ENCODE measurements at places on chromosomes 3 and 15.

DNA sequence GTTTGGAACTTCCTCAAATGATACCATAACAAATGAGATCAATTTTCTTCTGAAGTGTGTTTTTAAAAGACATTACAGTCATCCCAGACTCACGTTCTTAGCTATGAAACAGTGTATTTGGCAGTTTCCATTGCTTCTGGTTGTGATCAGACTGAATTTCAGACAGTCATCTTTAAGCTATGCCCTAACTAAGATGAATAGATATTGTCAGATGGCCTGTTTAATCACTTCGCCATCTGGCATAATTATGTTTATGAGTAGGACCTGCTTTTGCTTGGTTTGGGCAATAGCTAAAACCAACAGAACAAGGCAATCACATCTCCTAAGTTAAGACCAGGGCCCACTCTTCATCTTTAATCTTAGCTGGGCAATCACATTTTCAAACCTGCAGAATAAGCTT lies 313.1 kb downstream of the SV2B start:
- DNase-seq, result no peak

GRCh38 chr15:66628976-66629723 lies 63.4 kb upstream of the LCTL start:
- no peak for DNase-seq

GRCh38 chr3:40511031-40511718 lies 5.3 kb downstream of the ZNF620 start:
- DNase-seq, result no peak

- DNase-seq, result peak; percentile 10
Measured at GRCh38 chr3:98596541-98597500, 3.4 kb upstream of the CPOX start.

DNA sequence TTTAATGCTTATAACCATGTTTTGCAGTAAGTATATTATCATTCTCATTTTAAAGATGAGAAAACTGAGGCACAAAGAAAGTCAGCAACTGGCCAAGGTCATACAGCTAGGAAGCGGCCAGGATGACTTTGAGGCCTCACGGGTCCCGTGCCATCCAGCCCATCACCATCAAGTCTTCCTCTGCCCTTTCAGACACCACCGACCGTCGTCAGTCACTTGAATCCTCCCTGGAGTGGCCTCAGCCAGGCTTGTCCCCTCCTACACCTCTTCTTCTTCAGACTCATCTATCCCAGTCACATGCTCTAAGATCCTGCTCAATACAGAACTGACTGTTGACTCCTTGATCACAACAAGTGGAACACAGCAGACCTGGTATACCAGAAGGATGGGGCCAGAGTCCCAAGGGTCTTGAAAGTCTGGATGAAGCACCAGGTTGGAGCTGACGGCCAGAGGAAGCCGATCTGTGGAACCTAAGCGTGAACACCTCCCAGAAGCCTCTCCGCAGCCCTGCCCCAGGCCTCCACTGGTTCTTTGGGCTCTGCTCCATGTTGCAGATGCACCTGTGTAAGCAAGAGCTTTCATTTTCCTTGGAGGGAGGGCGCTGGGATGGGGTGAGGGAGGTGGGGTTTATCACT lies 22.1 kb downstream of the ITGA11 start:
- DNase-seq, result no peak

- no peak for DNase-seq
Measured at GRCh38 chr3:189632242-189632641, 1.1 kb downstream of the TP63 start.

DNA sequence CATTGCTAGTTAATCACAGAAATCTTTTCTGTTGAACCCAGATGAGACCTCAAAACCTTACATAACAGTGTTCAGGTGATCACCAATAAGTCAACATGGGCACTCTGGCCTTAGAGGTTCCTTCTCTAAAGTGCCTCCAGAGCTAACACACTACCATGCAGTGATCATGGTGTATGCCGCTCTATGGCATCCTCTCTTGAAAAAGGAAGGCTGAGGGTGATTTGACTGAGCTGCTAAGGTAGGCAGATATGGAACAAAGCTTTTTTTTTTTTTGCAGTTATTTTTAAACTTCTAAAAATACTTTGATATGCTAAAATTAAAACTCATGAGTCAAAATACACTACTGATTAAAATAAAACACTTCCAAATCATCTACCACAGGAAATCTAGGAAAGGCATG lies 46.0 kb downstream of the IGF2BP2 start:
- no peak for DNase-seq

DNA sequence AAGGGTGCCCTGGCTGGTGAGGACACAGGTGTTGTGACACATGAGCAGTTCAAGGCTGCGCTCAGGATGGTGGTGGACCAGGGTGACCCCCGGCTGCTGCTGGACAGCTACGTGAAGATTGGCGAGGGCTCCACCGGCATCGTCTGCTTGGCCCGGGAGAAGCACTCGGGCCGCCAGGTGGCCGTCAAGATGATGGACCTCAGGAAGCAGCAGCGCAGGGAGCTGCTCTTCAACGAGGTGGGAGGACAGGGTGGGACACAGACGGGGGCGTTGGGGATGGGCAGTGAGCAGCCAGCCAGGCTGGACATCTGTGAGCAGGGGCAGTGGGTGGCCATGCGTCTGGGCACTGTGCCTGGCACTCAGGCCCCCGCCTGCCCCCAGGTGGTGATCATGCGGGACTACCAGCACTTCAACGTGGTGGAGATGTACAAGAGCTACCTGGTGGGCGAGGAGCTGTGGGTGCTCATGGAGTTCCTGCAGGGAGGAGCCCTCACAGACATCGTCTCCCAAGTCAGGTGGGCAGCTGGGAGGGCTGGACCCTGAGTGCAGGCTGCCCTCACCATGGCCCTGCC lies 10.3 kb downstream of the ANKRD63 start:
- DNase-seq, result no peak

DNA sequence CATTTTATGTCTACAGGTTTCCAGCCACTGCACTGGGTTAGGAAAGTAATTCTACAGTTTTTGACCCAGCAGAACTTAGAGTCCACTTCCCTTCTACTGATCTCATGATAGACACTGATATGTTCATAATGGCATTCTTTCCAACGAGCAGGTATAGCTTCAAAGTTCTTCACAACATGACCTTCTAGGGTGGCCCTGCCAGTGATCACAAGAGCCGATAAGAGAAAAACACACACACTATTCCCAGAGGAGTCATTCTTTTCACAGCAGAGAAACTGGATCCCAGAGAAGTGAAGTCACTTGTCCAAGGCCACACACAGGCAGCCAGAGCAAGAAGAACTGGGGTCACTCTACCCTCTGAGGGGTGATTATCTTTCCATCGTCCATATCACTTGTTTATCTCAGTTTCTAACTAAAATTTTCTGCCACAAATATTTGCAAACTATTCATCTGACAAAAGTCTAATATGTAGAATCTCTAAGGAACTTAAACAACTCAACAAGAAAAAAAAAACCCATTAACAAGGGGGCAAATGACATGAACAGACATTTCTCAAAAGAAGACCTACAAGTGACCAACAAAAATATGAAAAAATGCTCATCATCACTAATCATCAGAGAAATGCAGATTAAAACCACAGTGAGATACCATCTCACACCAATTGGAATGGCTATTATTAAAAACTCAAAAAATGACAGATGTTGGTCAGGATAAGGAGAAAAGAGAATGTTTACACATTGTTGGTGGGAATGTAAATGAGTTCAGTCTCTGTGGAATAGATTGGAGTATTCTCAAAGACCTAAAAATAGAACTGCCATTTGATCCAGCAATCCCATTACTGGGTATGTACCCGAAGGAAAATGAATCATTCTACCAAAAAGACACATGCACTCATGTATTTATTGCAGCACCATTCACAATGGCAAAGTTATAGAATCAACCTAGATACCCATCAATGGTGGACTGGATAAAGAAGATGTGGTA lies 31.5 kb downstream of the SPTSSB start:
- no peak for DNase-seq

DNA sequence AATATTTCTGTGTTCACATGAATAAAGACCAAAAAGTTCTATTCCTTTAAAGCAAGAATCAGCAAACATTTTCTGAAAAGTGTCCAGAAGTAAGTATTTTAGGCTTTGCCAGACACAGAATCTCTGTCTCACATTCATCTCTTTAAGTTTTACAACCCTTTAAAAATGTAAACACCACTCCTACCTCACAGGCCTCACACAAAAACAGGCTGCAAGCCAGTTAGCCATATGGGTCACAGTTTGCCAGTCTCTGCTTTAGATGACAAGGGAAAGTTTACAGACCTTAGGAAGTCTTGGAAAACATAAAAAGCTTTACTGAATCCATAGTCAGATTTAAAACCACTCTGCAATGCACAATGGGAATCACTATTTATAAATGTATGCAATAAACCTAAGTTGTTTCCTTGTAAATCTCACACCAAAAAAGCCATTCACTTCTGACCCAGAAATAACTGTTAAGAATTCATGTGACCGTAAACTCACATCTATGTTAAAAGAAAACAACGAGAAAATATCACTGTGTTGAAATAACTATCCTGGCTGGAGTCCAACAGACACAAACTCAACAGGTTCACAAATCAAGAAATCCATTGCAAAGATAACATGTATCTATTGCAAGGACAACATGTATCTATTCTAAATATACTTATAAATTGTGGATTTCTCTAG lies 308.2 kb downstream of the ULK4 start:
- DNase-seq, result no peak

GRCh38 chr3:14561051-14561960 lies 21.2 kb upstream of the GRIP2 start:
- DNase-seq, result no peak

DNA sequence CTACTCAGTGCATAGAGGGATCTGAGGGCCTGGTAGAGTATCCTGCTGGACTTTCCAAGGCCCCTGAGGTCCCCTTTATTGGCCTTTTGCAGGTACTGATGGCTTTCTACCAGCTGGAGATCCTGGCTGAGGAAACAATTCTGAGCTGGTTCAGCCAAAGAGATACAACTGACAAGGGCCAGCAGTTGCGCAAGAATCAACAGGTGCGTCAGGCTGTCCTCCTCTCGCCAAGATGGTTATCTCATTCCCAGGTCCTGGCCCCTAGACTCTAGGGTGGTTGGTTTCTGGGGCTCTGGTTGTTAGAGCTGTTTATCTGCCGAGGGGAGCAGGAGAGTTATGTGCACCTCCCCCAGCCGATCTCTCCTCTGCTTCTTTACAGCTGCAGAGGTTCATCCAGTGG lies 9.3 kb downstream of the EIF2B5 start:
- no peak for DNase-seq

GRCh38 chr3:114095796-114096195 lies 39.3 kb downstream of the QTRT2 start:
- no peak for DNase-seq

- DNase-seq, result no peak
Measured at GRCh38 chr3:110378481-110378880, 693.1 kb upstream of the NECTIN3 start.

- no peak for DNase-seq
Measured at GRCh38 chr15:69757186-69757585, 304.6 kb downstream of the RPLP1 start.

DNA sequence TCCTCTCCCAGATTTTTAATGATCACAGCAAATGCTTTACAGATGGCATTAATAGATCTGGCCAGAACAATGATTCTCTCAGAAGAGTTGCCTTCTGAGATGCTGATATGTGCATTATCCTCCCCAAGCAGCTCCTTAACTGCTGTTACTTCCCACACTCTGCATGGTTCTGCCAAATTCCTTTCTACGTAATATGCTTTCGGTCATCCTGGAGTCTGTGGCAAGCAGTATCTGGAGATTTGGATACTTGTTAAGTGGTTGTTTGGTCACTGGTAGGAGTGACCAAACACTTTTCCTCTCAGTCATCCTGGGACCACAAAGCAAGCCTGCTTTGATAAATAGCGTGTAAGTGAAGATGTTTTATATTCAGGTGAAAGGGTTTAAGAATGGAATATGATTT lies 71.1 kb upstream of the CCNL1 start:
- DNase-seq, result no peak

DNA sequence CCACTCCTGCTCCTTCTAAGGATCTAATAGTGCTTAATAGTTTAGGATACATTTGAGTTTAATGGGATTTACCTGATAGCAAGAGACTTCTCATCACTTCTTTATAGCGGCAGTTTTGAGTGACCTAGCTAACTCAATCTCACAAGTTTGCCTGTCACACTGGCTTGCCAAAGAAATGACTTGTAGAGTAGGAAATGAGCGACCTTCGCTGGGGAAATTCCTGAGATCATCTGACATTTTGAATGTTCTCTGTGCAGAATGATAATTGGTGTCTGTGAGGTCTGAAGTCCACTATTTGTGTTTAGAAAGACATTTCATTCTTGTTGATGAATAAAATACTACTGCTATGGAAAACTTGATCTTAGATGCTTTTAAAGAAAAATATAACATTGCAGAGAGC lies 30.3 kb downstream of the SUCLG2 start:
- no peak for DNase-seq

DNA sequence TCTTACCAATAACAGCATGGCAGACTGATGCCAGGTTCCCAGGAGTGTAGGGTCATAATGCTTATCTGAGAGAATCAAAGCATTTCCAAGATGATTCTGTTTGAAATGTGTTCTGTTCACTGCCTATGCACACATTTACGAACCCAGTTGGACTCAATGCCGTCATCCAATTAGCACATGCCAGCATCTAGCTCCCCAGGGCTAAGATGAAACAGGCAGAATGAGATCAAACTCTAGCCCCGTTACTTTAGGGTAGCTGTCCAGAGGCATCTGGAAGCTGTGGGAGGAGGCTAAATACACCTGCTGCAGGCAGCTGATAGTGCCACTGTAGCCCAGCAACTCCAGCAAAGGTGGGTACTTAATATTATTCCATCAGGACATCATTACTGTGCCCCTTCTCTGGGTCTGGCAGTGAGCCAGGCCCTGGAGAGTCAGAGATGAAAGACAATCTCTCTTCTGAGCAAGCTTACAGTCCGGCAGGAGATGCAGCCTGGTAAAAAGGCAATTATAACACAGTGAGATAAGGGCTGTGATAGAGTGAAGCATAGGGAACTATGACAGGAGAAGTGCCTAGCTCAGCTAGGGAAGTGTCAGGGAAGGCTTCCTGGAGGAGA lies 156.4 kb upstream of the PPP2R3A start:
- DNase-seq, result no peak

GRCh38 chr3:100106094-100106493 lies 8.2 kb downstream of the FILIP1L start:
- peak; percentile 57 for DNase-seq

GRCh38 chr3:53377794-53378193 lies 30.5 kb upstream of the DCP1A start:
- no peak for DNase-seq

- DNase-seq, result no peak
Measured at GRCh38 chr3:112084980-112085705, 1.0 kb upstream of the C3orf52 start.

- no peak for DNase-seq
Measured at GRCh38 chr3:176927706-176928581, 269.3 kb downstream of the TBL1XR1 start.

DNA sequence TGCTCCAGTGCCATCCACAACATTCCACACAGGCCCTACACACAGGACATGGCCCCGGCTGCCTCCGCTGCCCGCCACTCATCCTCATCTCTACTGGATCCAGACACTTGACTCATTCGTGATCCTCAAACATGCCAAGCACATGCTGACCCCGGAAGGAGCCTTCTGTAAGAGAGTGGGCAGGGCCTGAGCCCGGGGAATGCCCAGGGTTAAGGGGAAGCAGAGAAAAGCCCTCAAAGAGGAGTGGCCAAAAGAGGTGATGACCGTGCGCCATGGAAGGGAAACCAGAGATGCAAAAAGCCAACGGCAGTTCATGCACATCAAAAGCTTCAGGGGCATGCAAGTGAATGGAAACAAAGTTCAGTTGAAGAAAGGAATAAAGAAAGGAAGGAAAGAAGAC lies 46.1 kb downstream of the RFTN1 start:
- DNase-seq, result no peak

GRCh38 chr3:151096716-151097115 lies 11.3 kb downstream of the MED12L start:
- no peak for DNase-seq
